ENCODE measurements at places on chromosomes 4 and X.

DNA sequence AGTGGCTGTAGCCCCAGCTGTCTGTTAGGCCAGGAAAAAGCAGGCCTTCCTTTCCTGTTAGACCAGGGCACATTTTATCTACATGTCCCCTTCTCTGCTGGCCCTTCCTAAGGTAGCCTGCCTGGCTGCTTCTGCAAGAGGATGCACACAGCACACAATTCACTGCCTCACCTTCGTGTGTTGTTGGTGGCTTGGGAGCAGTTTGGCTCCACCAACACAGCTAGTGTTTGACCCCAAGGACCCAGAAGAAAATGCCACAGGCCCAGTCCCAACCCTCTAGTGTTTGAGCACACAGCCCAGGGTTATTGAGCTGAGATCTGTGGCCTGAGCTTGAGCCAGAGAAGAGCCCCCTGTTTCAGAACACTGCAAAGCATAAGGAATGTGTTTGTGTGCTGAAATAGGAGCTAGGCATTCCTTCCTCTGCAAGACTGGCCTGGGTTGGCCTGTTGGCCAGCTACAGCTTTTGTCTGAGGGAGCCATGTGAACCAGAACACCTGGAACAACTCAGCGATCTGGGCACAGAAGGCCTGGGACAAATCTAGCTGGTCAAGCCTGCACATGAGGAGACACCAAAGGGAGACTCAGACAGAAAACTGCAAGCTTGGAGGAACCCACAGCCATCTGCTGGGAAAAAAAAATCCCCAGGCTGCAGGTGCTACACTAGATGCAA is 26.4 kb downstream of the MAGEE1 start:
- DNase-seq = no peak

- DNase-seq = no peak
Observed at GRCh38 chrX:24760363-24761000, 66.8 kb downstream of the POLA1 start.

DNA sequence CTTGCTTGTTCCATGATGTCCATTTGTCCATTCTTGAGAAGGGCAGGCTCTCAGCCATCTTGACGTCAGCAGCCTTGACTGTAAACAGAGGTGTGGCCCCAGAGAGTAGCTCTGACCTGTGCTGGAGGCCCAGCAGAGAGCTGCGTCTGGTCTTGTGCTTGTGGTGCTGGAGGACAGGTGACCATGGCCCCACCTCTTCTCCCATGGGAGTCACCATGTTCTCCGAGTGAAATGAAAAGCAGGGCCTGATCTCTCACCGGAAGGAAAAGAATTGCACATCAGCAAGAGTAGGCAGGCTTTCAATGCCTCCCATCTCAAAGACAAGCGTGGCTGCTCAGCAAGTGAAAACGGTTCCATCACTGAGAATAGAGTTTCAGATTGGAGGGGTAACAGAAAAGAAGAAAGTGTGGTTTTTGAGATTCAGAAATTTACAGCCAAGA is 11.5 kb downstream of the PARM1 start:
- no peak for DNase-seq

DNA sequence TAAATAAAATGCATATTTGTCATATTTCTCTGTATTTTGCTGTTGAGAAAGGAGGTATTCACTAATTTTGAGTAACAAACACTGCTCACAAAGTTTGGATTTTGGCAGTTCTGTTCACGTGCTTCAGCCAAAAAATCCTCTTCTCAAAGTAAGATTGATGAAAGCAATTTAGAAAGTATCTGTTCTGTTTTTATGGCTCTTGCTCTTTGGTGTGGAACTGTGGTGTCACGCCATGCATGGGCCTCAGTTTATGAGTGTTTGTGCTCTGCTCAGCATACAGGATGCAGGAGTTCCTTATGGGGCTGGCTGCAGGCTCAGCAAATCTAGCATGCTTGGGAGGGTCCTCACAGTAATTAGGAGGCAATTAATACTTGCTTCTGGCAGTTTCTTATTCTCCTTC is 3.3 kb downstream of the HTT start:
- DNase-seq = no peak

- DNase-seq = no peak
Observed at GRCh38 chr4:62909238-62909637, 1500.0 kb downstream of the TECRL start.

DNA sequence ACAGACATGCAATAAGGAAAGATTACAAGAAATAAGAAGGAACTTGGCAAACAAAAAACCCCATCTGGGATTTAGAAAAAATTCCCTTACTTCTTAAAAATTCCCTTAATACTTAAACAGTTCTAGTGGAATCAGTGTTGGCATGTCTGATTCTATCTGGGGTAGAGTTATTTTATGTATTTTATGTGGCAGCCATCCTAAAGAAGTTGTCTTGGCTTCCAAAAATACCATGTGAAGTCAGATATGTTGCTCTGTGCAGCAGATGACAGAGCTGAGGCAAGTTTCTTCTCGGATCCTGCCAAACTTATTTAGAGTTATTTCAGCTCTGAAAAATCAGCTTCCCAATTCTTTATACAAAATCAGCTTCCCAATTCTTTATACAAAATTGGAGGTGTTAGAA is 14.7 kb downstream of the YY2 start:
- no peak for DNase-seq

DNA sequence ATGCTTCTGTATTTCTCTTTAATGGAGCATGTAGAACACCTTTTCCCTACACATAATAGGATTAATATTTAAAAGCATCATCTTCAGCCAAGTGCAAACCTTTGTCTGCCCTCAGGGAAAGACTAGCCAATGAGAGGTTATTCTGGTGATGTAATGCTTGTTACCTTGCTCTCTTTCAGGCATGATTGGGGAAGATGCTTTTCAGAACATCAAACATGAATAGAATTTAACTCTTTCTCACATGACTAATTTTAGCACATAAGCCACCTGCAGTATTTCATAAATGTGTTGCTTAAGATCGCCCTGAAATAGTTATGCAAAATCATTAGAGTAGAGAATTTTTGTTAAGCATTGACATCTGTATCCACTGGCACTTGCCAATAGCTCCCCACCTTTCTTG is 10.7 kb upstream of the EPGN start:
- no peak for DNase-seq

DNA sequence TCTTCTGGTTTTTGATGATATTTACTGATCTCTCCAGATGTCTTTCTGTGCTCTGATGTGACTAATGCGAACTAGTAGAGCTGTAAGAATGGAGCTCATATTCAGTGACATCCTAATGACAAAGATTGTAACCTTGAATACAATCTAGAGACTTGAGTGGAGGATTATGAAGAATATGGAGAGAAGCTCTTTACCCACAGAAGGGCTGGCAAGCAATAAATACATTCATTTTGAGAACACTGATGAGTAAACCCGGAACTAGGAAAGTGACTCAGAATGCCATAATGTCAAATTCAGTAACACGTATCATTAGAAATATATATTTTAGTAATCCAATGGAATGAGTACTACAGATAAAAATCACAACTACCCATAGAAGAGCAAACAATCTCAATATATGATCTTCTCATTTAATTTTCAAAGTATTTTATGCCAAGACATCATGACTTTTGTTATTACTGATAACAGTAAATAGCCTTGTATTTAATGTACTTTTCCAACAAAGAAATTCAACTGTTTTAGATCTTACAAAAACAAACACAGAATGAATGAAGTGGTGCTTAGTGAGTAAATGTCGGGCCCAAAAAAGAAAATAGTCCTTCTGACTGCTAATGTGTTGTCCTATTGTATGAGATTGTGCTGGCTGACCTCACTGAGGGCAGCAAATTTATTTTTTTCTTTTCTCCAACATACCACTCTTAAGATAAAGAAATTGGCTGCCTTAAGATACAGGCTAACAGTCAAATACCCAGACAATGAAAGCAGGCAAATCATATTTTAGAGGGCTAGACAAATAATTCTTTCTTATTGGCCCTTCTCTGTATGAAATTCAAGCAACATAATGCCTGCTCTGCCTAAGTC is 49.2 kb upstream of the HDAC8 start:
- no peak for DNase-seq

- DNase-seq = no peak
Observed at GRCh38 chr4:104860238-104861123, 286.2 kb upstream of the TET2 start.

All from activated CD4-positive, CD25-positive, alpha-beta regulatory T cell (primary cell).